ENCODE measurements at places on chromosomes 12 and 14.

GRCh38 chr14:56135001-56135400 lies 16.8 kb downstream of the PELI2 start:
- DNase-seq: no peak

DNA sequence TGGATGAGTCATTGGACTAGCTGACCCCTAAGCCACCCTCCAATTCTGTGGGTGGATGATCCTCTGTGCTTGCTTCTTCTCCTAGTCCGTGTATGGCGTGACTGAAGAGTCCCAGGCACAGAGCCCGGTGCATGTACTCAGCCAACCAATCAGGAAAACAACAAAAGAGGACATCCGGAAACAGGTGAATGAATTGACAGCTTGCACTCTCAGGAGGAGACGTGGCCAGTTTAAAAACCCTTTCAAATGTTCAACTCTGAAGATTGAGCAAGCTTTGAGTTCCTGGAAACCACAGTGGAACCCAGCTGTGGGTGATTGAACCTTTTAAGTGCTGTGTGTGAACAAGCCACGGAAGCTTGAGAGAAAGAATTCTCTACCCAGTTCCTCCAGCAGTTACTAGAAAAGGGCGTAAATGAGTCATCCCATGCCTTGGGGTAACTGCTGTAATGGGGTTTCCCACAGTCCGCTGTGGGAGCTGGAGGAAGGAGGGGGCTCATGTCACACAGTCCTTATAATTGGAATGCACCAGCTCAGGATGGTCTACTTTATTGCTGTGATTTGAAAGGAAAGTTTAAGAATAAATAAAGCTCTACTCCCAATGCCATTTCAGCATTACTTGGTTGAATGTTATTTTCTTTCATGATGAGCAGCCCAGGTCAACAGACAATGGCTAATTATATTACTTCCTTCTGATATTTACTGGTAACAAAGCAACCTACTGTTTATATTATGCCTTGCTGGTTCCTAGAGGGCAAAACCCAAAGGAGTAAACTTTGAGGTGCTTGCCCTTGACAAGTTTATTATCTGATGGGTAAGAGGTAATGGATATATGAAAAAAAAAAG lies 417.0 kb downstream of the DPF3 start:
- DNase-seq: peak; percentile 95

- DNase-seq: no peak
Observed at GRCh38 chr14:50028458-50028857, 87.9 kb downstream of the VCPKMT start.

DNA sequence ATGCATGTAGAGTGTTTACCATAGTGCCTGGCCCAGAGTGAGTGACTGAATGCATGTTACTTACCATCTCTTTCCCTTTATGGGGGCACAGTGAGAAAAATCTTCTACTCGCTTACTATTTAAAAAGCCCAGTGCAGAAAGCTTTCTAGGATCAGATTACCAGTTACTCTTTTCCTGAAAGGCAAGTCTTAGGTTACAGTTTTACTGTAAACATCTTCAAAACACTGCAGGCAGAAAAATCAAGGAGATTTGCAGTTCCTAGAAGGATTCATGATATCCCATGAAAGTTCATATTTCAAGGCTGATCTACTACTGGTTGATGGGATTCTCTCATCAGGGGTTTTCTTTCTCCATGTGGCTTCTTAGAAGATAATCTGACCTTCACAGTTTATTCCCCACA lies 29.3 kb upstream of the DAAM1 start:
- no peak for DNase-seq

- no peak for DNase-seq
Observed at GRCh38 chr12:7035463-7035862, 17.2 kb upstream of the LPCAT3 start.

GRCh38 chr12:100114574-100114973 lies 28.1 kb downstream of the BLTP3B start:
- no peak for DNase-seq

DNA sequence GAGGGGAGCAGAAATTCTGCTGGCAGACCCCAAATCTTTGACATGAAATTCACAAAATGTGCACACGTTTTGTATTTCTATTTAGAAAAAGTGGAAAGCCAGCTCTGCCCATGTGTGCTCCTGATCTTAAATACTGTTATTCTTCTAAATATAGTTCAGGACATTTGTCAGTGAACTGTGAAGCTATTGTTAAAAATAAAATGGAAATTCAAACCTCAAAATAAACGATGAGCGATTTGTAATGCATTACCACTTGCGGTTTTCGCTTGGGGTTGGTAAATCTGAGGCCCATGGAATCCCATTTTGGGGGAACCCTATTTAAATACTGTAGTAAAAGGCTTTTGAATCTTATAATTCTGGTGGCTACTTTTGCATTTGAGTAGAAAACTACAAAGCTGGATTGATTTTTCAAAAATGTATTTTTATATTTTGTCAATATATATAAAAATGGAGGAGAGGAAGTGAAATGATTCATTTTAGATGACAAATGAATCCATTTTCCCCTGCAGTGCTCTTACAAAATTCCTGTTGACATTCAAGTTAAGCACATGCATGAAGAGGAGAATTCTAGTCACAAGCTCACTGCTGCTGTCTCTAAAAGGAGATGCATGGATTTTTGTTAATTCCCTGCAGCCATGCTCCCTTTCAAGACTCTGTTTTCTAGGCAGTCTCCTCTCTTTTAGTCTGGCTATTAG lies 47.1 kb downstream of the FLRT2 start:
- DNase-seq: no peak

- DNase-seq: no peak
Observed at GRCh38 chr12:12502815-12503151, 59.9 kb downstream of the DUSP16 start.

GRCh38 chr12:107317751-107318555 lies 224.6 kb upstream of the CRY1 start:
- DNase-seq: peak; percentile 80

DNA sequence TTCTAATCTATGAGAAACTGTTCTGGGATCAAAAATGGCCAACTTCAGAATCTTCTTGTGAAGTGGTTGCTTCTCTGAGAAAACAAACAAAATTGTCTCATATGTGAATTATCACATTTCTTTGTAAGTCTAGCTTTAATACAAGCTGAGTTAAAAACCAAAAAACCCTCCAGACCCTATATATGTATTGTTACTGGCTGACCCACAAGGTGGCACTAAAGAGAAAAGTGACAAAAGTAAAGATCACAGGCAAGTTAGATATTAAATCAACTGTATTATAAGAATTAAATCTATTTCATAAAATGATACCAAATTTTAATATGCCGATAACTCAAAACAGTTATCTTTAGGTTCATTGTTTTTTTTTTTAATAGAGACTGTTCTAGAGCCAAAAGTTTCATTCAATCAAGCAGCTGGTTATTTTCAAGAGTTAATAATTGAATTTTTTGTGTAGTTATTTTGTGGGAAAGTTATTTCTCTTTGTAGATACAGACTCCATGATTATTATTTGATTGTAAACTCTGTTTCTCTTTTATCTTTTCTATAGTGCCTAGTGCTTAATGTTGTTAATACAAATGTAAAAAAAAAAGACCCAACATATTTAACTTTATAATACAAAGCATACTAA lies 7.5 kb upstream of the TRHDE start:
- no peak for DNase-seq

GRCh38 chr12:51343201-51343600 lies 3.3 kb downstream of the CELA1 start:
- no peak for DNase-seq

DNA sequence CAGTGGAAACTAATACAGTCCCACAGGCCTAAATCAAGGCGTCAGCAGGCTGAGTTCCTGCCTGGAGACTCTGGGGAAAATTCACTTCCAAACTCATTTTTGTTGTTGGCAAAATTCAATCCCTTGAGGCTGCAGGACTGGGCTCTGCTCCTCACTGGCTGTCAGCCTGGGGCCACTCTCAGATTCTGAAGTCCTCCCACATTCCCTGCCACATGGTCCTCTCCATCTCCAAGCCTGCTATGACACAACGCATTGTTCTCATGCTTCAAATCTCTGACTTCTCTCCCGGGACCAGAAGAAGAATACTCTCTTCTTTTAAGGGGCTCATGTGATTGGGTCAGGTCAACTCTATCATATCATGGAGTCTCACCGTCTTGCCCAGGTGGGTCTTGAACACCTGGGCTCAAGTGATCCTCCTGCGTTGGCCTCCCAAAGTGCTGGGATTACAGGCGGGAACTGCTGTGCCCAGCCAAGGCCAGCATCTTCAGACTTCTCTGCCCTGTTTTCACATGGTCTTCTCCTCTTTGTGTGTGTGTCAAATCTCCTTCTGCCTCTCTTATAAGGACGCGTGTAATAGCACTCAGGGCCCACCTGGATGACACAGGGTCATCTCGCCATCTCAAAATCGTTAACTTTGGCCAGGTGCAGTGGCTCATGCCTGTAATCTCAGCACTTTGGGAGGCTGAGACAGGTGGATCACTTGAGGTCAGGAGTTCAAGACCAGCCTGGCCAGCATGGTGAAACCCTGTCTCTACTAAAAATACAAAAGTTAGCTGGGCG lies 9.7 kb downstream of the P2RX7 start:
- no peak for DNase-seq

GRCh38 chr14:69620981-69621380 lies 9.6 kb downstream of the SUSD6 start:
- no peak for DNase-seq

- DNase-seq: no peak
Observed at GRCh38 chr14:56666294-56666693, 86.7 kb downstream of the TMEM260 start.

DNA sequence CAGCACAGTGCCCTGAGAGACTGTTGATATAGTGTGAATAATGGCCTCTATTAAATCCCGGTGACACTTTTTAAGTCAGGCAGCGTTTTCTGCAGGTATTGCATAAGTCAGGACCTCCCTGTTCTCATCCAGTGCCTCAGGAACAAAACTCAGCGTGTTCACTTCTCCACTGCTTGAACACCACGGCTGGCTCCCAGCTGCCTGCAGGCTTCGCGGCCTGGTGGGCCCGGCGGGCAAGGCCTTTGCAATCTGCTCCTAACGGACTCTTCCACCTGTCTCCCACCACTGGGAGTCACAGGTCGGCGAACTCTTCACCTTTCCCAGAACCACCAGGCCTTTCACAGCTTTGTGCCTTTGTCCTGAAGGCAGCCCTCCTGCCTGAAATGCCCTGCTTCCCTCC lies 18.7 kb downstream of the RFX4 start:
- DNase-seq: no peak

DNA sequence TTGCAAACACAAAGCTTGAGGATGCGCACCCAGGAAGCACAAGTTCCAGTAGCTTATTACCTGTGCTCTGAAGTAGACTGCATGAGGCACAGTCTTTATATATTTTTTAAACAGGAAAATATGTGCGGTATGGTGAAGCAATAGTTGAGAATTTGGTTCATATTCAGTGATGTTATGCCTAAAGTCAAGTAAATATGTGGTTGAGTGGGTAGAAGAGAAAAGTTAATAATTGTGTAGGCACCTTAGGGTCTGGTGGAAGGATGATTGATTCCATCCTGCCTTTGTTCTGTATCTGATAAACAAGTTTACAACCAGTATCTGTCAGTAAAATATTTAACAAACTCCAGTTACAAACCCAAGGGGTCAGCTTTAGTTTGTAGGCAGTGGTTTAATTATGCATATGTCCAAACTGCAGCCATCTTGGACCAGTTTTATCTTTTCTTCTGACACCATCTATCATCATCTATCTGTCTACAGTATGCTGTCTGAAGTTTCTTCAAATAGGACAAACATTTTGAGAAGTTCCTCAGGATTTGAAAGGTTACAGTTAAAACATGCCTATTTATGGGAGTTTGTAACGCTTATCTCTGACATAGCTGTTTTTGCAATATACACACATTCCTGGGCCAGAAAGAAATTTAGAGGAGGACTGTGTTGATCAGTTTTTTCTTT lies 10.8 kb downstream of the SINHCAF start:
- no peak for DNase-seq

- DNase-seq: no peak
Observed at GRCh38 chr12:33223956-33224355, 215.7 kb downstream of the SYT10 start.

DNA sequence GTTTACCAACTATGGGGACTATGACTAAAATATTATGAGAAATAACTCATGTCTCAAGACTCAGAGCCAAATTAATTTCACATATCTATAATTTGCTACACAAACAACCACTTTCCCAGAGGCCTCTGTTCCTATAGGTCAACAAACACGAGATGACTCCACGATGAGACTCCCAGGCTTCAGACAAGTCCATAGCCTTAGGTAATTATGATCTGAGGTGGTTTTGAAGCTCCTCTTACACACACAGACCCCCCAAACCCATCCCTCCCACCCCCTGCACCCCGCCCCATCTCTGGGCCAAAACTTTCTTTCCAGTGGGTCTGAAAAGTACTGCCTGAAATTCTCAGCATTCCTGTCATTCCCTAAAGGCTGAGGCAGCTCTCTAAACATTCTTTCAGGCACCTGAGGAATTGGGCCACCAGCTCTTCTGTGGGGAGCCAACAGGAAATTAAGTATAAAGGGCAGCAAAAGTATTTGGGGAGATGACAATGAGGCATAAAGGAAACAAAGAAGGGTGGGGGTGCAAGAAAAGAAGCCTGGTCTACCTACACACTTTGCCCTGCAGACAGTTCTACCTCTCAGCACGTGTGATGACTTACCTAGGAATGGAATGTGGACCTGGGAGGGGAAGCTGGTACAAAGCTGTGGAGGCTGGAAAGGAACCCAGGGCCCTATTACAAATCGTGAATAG lies 143.6 kb downstream of the PAWR start:
- DNase-seq: no peak

GRCh38 chr12:91729543-91729942 lies 416.1 kb downstream of the BTG1 start:
- no peak for DNase-seq

- DNase-seq: no peak
Observed at GRCh38 chr12:89962648-89963047, 254.0 kb upstream of the ATP2B1 start.

GRCh38 chr14:66974397-66975025 lies 214.7 kb upstream of the GARIN2 start:
- no peak for DNase-seq

DNA sequence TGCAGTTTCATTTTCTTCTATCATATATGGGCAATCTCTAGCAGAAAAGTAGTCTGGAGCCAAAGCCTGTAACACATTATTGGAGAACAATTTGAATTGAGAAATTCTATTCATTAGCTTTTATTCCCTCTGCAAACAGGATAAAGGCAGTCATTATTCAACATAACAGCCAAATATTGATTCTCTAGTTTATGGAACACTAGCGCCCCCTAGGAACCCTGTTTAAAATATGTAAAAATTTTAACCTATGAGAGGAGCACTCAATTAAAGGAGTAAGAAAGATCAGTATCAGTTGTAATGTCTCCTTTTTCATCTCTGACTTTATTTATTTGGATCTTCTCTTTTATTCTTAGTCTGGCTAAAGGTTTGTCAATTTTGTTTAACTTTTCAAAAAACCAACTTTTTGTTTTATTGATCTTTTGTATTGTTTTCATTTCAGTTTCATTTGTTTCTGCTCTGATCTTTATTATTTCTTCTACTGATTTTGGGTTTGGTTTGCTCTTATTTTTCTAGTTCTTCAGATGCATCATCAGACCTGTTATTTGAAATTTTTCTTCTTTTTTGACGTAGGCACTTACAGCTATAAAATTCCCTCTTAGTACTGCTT lies 4.8 kb upstream of the LMNTD1 start:
- peak; percentile 28 for DNase-seq

Measured in activated CD4-positive, alpha-beta T cell treated with anti-CD3 and anti-CD28 coated beads, Interleukin-2, Interleukin-6, amounts not matched to agents 100 ng/mL and 50 ng/mL, durations not matched to agents 16 hours and 8 hours (primary cell).